ENCODE measurements at places on chromosomes 7 and 10.

GRCh38 chr7:28389504-28390395 is 22.6 kb upstream of the CREB5 start:
- DNase-seq = peak; percentile 71

DNA sequence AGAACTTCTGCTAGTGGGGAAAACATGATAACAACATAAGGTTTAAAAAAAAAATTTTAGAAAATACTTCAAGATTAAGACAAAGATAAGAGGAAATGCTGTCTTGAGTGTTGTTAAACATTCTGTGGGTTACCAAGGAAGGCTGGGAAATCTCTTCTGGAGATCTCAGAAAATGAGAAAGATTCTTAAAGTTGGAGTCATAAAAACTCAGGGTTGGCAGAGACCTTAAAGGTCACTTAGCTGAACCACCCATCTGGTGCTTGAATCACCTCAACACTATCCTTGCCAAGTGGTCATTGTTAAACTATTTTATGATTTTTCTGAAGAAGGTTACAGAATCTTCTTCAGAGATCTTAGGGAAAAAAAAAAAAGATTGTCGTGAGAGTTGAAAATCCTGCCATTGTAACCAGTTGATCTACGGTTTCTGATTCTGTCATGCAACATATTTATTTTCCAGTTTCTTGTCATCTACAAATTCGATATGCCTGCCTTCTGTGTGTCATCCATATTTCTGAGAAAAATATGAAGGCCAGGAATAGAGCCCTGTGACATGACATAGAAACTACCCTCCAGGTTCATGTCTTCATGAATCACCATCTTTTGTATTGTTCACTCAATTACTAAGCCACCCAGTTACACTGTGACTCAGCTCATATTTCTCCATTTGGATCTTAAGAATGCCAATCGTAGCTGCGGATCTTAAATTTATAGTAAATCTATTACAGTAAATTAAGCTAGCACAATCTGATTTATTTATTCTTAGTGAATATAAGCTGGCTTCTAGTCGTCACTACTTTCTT is 179.2 kb downstream of the ST7 start:
- DNase-seq = no peak

GRCh38 chr7:32145911-32146310 is 75.7 kb upstream of the PDE1C start:
- no peak for DNase-seq

DNA sequence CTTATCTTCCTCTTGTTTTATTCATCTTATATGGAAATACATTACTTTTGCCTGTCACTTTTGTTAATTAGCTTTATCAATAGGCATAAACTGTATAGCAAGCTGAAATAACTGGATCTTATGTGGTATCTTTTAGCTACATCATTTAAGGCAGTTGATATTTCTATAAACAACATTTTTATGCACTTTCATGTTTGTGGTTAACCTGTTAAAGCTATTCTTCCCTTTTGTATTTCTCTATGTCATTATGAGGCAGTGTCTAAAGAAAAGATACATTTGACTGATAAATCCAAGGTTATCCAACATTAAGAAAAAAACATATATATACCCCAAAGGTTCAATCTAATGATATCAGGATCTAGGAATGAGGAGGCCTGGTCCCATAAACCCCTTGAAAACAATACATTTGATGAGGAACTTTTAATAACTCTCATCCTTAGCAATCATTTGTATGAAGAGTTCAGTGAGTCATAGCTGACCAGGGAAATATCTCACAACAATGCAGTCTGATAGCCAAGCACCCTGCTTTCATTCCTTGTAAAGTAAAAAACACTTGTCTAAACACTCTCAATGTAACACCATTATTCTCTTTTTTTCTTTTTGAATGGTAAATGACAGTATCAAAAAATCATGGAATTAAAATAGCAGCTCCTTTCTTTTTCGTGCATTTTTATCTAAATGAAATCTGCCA is 300.9 kb downstream of the NEBL start:
- DNase-seq = no peak

GRCh38 chr7:37781156-37781555 is 67.2 kb upstream of the NME8 start:
- DNase-seq = no peak

DNA sequence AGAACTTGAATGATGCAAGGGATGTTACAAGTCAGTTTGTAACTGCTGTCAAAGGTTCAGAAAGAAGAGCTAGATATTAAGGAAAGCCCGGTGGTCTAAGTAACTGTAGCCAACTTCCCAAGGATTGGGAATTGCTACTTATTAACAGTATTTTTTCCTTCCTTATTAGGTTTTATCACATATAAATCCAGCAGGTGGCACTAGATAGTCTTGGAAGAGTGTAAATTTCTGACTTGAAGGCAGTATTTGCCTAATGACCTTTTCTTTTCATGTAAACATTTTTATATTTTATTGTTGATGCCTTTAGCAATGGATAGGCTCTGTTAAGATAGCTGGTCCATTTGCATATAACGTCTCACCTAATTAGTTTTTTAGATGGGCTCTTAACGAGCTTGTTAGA is 51.2 kb downstream of the ANLN start:
- DNase-seq = no peak

DNA sequence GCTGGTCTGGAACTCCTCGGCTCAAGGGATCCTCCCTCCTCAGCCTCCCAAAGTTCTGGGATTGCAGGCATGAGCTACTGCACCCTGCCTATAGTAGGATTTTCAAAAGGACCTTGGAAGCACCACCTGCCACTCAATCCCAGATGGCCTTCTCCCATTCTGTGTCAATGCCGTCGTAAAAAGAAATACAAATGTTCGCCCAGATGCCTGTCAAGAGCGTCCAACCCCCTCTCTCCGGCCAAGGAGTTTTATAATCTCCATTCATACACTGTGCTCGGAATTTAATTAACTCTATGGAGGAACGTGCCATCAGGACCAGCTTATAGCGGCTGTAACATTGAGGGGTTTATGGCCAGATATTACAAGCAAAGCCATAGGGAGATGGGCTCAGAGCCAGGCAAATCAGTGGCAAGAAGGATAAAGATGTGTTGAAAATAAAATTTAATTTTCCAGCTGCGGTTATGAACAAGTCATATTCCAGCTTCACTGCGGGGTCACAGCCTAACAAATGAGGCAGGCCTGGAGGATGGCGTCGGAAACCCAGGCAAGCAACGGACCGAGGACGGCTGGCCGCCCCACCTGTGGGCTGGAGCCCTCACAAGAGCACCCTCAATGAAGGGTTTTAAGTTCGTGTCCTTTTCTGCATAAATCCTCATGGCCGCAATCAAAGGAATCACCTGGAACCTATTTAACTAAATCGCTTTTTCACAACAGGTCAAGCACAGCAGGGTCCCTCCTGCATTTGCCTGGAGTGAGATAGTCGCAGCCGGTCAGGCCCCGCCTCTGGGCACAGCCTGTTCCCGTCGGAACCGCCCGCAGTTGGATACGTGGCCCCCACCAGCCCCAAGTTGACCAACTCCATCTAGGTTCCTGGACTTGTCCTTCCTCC is 374.5 kb upstream of the FOXK1 start:
- no peak for DNase-seq

DNA sequence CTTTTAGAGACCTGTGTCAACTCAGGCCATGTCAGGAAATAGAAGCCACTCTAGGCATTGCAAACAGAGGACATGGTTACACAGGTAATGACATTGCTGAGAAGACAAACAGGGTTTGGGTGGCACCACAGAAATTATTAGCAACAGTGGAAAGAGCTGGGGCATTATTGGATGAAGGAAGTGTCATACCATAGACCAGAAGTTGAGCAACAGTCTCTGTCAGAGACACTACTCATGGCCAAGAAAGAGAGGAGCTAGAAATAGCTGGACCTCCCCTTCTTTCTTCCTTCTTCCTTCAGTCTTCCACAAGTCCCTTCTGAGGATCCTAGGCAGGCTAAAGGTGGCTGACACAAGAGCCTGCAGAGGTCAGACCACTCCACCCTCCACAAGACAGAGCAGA is 4.2 kb upstream of the LIPA start:
- no peak for DNase-seq

- DNase-seq = no peak
These were observed 5.8 kb upstream of the ESYT2 start for GRCh38 chr7:158834878-158835784.

- DNase-seq = no peak
These were observed 71.5 kb upstream of the NOBOX start for GRCh38 chr7:144474800-144475615.

GRCh38 chr7:117707080-117707479 is 166.2 kb downstream of the CTTNBP2 start:
- no peak for DNase-seq

DNA sequence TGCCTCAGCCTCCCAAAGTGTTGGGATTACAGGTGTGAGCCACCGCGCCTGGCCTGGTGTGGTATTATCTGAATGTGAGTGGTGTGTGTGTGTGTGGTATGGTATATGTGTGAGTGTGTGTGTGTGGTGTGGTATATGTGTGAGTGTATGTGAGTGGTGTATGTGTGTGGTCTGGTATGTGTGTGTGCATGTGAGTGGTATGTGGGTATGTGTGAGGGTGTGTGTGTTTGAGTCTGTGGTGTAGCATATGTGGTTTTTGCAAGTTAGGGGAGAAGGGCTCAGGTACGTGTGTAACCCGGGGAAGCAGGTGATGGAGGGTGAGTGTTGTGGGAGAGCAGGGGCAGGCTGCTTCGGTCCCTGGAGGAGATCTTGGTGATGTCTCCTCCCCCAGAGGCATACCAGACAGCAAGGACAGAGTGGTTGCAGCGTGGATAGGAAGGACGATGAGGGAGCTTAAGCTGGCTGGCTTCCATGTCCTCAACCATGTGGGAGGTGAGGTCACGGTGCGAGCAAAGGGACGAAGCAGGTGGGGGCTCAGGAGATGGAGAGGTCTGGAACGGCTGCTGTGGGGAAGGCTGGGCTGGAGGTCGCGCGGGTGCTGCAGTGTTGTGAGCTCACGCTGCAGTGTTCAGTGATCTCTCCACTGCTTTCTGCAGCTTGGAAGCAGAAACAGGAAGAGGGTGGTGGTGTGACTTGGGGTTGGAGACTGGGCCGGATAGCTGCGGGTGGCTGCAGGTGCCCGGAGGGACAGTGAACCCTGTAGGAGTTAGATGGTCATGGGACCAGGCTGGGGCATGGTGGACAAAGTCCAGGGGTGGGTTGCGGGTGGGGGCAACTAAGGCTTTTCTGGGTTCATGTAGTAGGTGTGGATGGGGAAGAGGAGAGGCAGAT is 5.0 kb downstream of the ZYX start:
- no peak for DNase-seq

DNA sequence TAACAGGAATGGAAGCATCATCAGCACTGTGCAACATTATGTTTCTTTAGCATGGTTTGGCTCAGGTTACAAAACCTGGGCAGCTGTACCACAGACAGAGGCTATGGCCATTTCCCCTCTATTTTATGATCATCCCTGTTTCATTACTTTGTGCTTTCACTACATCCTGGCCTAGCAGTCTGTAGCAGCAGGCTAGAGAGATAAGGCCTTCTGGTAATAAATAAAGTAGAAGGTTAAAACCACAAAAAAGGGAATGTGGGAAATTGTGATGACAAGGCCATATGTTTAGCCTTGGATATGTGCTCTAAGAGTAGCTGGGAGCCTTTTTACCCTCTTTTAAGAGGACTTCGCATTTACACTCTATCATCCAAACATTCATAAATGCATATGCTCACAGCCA is 266.2 kb upstream of the PHF14 start:
- DNase-seq = no peak

DNA sequence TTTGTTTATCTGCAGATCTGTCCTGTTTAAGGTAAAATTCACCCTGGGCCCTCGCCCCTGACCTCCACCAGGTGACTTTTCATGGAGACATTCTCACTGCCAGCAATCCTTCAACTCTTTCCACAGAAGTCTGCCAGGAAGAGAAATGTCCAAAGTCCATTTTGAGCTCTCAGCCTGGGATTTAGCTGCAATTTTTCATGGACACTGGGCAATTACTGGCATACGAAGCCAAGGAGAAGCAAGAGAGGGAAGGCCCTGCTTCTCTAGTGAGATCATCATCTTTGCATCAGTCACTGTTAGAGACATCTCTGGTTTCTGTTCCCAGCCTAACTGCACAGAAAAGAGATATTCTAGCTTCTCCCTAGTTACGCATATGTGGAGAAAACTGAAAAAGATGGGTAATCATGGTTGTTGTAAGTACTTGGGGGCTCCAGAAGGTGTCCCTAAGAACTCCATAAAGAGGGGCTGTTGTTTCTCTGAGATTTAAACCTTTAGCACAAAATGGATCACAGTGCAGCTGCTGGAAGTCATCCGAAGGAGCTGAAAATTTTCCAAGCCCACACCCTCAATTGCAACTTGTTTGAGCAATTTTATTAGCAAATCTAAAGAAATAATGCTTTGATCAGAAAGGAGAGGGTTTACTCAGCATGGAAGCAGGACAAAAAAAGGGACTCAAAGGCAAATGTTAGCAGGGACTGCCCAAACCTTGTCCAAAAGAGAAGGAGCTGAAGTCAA is 168.9 kb downstream of the SNX10 start:
- DNase-seq = no peak

GRCh38 chr7:123992913-123993518 is 39.9 kb downstream of the TMEM229A start:
- no peak for DNase-seq

GRCh38 chr10:3106928-3107425 is 39.6 kb downstream of the PFKP start:
- no peak for DNase-seq

DNA sequence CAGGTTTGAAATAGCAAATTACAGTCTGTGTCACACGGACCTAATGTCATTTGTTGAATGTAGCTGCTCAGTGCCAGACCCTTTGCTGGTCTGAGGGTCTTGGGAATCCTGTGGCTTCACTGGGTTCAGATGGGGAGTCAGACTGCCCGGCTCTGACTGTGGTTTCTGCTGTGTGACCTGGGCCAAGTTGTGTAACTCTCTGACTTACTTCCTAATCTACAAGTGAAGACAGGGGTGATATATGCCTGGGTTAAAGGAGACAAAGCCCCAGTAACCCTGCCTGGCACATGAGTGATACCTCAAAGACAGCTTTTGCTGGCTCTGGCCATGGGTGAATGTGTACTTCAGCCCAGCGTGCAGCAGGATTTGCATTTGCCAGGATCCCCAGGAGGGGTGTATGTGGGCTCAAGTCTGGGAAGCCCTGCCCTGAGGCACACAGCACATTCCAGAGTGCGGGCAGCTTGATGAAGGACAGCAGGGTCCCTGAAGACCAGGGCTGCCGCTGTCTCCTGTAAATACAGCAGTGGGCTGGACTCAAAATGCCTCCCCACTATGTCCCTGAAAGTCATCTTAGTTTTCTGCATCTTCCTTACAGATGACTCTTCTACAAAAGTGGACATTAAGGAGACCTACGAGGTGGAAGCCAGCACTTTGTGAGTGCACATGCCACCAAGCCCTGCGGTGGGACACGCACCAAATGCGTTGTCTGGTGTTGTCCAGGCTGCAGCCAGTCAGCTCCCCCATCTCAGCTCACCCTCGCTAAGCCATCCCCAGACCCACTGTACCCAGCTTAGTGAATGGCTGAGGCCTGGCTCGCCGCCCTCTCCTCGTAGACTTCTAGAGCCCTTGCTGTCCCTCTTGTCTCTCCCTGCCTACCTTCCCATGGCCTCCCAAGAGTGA is 16.4 kb downstream of the NACAD start:
- DNase-seq = no peak

DNA sequence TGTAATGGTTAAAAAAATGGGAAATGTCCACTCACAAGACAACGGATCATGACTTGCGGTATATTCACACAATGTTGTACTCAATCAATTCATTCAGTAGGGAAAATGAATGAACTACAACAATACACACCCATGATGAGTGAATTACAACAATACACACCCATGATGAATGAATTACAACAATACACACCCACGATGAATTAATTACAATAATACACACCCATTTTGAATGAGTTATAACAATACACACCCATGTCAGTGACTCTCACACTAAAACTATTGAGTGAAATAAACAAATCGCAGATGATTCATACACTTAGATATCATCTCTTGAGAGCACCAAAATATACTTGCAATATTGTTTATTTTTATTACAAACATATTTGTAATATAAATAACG is 174.6 kb downstream of the FRMD4A start:
- no peak for DNase-seq
